ENCODE measurements at places on chromosomes 4 and X.

- no peak for DNase-seq
Observed at GRCh38 chr4:153785910-153786721, 2.8 kb downstream of the SFRP2 start.

DNA sequence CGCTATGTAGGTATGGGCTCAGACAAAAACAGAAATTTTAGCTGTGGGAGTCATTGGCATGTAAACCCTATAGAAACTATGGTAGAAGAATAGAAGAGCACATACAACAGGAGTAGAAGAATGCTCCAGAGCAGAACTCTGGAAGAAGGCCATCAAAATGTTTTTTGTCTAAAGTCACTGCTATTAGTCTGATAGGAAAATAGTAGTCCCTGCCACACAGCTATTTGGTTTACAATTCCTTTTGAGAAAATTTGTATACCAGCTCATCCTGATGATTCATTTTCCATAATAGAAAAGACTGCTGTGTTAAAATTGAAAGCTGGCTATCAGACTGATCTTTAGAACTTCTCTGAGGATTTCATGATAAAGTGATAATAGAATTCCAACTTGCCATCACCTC, 32.8 kb upstream of the ADAD1 start:
- DNase-seq = no peak

DNA sequence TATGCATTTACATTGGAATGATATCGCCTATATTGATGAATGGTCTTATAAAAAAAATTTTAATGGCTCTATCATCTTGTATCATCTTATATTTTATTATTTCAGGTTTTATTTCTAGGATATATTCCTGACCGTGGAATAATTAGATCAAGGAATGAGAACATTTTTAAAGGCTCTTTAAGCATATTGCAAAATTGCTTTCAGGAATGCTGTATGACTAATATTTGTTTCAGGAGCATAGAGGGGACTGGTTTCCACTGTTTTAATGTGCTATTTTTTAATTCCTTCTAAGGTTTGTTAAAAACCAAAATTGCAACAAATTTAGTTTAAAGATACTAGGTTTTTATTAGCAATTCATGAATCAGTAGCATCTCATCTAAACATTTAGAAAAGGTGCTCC, 120.2 kb downstream of the BMPR1B start:
- DNase-seq = no peak

GRCh38 chr4:125639182-125639621, 324.4 kb downstream of the FAT4 start:
- peak; percentile 17 for DNase-seq

DNA sequence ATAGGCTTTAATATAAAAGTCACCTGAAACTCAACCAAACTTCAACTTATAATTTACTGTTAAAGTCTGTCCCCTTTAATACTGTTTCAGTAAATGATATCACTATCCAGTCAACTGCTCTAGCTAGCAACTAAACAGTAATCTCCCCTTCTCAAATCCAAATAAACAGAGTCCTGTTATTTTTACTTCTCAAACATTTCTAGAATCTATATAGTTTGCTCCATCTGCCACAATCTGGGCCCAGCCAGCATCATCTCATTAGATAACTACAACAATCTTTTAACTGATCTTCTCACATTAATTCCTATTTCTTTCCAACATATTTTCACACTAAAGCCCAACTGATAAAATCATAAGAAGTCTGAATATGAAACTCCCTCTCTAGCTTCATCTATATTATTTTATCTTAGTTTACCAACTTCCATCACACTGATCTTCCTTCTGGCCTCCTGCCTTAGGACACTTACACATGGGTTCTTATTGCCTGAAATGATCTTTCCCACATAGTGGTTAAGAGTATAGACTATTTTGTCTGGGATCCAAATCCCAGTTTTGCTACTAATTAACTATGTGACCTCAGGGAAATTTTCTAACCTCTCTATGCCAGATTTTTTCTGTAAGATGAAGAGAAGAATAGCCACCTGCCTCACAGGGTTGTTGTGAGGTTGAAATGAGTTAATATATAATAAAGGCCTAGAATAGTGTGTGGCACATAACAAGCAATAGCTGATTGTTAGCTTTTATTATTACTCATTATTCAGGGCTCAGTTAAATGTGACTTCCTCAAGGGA, 18.6 kb downstream of the TBCK start:
- DNase-seq = no peak

GRCh38 chr4:5878359-5878758, 14.5 kb downstream of the CRMP1 start:
- no peak for DNase-seq

DNA sequence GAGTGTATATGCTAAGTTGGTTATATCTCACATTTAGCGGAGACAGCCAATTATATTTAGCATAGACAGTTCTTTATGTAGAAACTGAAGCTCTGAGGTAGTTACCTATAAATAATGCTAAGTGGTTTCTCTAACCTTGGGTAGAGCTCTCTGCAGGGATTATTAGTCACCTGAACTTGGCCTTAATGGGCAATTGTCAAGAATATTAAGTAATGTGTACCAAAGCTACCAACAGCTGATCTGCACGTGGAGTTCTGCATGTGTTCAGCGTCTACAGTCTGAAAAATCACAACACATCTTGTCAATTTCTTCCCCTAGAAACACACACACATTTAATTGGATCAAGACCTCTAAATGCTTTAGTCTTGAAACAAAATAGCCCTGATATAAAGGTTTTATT, 740.6 kb upstream of the FAM241A start:
- DNase-seq = no peak

DNA sequence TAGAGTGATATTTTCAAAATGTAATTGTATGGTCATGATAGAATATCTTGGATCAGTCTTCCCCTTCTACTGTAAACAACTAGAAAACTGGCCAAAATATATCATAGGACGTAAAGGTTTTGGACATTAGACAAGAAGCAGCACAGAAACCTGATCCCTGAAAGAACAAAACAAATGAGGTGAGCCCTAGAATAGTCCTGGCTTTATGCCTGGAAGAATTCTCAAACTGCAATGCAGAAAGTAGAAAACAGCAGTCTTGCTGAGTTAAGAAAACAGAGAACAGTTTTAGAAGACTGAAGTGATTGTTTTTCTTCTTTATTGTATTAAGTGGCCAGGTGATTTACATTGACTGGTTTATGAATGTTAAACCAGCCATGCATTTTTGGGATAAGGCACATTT, 19.5 kb downstream of the NSUN7 start:
- no peak for DNase-seq

DNA sequence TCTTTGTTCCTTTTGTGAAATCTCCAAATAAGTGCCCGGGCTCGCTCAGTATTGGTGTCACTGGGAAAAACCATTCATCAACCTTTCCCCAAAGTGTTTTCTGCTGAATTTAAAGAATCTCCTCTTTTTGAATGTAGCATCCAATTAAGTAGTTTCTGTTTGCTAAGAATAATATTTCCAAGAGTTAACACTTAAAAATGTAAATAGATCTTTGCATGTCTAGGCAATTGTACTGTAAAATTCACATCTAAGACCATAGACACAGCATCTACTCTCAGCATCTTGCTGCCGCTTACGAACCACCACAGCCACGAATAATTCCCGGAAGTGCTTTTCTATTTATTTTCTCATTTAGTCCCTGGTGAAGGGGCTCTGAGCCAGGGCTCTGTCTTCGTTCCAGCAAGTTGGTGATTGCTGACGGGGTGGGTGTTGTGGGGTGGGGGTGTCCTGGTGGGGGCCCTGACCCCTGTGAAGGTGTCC, 1.4 kb downstream of the NSG1 start:
- DNase-seq = no peak

DNA sequence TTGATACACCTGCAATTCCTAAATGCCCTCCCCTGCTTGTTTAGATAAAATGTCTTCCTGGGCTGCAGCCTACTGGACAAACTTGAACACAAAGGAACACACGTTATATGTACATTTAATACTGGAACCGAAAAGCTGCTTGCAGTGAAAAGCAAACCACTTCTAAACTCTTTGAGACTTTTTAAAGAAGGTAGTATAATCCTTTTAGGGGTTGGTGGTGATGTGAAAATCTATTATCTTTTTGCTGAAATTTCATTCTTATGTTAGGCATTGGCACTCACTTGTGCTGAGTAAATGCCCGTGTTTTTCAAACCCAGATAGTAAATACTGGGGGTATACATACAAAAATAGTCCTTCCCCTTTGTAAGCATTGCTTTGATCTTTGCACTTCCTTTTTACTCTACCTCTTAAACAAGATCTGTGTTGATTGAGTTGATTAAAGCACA, 2.2 kb downstream of the NFKB1 start:
- DNase-seq = no peak

DNA sequence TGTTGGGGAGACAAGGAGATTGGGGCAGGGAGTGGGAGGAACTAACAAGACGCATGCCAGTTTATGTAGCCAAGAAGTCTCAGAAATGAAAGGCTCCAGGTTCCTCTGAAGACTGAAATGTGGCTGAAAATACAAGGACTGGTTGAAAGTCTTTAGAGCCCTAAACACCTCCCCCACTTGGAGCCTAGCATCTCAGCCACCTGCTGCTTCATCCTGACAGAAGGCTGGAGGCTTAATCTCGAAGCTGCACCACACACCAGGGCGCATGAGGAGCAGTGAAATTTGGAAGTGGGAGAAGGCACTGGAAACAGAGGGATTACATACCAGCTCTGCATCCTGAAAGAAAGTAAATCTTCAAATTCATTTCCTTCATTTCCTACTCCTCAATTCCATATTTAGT, 160.7 kb upstream of the FTHL17 start:
- no peak for DNase-seq

DNA sequence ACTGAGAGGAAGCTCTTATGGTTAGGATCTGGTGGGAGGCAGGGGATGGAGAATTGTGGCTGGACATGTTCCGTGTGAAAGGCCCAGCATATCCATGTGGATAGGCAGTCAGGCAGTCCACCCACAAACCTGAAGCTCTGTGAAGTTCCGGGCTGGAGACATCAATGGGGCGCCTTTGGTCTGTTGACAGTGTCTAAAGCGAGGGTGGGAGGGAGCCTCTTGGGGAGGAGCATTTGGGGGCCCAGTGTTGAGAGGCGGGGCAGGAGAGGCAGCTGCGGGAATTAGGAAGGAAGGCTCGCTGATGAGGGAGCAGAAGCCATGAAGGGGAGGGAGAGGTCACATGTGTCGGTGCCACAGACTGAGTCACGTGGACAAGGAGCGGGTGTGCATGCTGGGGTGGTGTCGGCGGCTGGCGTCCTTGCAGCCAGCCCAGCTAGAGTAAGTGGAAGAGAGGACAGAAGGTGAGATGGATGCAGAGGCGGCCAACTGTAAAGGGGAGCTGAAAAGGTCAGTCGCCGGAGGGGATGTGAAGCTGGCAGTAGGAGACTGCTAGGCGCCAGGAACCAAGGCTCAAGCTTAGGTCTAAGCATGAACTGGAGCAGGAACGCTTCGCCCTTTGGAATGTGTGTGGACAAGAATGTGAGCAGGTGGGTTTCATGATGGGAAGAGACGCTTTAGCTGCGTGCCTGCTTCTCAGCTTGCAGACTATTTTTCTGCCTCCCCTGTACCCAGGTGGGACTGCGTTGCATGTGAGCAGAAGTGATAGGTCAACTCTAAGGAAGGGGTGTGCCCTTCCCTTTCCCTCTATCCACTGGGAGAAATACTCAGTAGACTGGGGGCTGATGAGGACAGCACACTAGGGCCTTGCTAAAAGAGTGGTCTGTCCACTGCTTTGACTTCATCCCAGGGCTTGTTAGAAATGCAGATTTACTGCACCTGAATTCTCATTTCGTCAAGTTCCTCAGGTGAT, 44.0 kb upstream of the TLR2 start:
- no peak for DNase-seq

DNA sequence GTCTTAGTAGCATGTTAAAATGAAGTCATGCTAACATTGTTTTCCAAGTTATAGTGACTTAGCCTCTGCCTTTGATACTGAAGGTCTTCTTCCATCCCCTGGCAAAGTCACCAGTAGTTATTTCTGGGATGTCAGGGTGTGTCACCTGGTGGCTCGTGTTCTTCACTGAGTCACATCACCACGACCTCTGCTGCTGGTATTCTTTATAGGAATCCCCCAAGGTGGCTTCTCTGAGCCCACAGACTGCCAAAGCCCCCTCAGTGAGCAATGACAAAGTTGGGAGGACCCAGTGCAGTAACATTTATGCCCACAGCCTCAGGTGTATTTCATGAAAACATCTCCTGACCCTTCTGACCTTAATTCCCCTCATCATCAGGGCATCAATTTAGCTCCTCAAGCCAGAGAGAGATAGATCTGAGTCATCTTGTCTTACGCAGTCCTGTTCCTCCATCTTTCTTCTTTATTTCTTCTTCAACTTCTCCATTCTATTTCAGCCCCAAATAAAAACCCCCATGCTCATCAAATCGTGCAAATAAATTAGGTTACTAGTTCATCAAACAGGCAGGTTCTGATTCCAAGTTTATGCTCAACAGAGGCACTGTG, 29.3 kb upstream of the GPRIN3 start:
- no peak for DNase-seq

DNA sequence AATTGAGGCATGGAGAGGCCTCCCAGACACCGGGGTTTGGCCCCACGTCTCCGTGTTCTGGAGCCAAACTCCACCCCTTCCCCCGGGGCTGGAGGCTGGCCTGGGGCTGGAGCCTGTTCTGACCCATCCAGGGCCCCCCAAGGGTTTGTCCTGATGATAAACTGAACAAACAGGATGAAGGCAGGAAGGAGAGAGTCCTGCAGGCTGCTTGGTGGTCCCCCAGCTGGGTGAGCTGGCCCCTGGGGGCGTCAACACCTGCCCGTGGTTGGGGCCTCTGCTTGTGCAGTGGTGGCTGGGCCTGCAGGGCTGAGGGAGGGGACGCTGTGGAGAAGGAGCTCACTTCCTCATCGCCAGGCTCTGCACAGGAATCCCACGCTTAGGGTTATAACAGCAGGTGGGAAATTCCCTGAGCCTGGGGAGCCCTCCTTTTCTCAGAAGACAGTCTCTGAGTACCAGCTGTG, 2.3 kb downstream of the SH3TC1 start:
- DNase-seq = no peak

DNA sequence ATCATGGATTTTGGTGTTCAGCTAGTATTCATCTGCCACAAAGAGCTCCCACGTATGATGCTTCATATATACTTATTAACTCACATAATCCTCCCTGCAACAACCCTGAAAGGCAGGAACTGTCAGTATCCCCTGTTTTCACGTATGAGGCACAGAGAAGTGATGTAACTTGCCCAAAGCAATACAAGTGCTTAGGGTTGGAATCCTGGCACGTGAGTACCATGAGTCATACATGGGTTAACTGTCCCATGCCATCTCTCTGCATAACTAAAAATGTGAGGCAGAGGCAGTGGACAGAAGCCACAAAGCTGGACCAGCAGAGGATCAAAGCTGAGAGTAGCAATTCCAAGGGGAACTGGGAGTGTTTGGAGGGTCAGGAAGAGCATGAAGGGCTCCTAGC, 35.7 kb upstream of the EGFL6 start:
- DNase-seq = no peak

DNA sequence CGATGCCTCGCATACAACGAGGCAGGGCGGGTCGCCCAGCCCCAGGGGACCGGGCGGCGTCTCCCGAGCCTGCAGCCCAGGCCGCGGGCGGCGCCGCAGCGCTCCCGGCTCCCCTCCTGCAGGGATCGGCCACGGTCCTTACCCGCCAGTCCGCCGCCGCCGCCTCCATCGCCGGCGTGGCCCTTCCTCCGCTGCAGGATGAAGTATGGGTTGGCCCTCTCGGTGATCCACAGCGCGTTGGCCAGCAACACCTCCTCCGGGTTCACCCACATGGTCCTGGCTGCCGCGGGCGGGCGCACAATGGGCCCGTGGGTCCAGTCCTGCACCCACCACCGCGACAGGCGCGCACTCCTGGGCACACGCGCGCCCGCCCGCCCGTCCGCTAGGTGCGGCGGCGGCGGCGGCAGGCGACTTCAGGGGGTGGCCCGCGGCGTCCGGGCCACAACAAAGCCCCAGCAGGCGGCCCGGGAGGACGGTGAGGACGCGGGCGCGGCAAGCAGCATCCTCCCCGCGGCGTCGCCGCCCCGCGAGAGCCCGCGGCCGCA, 339 bp downstream of the TBC1D9 start:
- peak; percentile 70 for DNase-seq
